ENCODE measurements at places on chromosomes 2 and 18.

DNA sequence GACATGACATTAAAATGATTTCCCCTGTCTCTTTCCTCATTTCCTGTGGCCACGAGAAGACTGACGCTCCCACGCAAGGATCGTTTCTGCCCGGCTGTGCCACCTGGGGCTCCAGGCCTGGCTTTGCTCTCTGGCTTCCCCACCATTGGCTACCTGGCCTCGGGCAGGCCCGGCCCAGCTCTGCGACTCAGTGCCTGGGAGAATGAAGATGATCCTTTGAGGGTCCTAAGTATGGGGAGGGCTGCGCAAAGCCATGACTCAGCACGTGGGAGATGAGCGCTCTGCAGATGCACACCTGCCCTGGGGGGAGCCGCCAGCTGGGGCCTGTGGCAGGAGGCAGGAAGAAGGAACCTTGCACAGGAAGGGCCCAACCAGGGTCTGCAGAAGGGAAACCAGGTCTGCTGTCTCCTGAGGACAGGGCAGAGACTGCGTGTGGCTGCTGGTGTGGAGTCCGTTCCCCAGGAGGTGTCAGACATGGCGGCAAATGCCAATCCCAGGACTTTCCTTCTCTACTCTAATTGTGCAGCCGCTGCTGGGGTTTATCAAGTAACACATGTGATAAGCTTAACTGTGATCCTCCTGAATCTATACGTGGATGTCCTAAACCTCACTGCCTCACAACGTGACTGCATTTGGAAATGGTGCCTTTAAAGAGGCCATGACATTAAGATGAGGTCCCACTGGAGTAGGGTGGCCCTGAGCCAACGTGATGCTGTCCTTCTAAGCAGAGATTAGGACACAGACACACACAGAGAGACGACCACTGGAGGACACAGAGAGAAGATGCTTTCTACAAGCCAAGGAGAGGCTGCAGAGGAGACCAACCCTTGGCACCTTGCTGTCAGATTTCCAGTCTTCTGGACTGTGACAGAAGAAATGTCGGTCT lies 32.9 kb downstream of the MBP start:
- DNase-seq, result no peak

- DNase-seq, result no peak
Observed at GRCh38 chr2:217681791-217682190, 321.0 kb downstream of the TNS1 start.

- DNase-seq, result no peak
Observed at GRCh38 chr18:74826572-74826971, 228.9 kb downstream of the ZNF407 start.

GRCh38 chr2:19573784-19574183 lies 215.4 kb upstream of the OSR1 start:
- no peak for DNase-seq

DNA sequence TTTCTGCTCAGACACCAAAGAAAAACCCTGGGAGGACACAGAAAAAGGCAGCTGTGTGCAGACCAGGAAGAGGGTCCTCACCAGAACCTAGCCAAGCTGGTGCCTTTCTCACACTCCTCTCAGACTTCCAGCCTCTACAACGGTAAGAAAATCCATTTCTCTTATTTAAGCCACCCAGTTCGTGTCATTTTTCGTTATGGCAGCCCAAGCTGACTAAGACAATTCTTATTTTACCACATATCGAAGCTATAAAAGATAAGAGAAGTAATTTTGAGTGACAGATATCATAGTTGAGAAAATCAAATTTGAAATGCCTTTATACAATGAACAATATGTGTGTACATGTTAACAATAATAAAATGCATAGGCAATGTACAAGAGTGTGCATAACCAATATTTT lies 219.5 kb downstream of the CBLN2 start:
- no peak for DNase-seq

- no peak for DNase-seq
Observed at GRCh38 chr2:20159411-20160070, 65.4 kb downstream of the SDC1 start.

DNA sequence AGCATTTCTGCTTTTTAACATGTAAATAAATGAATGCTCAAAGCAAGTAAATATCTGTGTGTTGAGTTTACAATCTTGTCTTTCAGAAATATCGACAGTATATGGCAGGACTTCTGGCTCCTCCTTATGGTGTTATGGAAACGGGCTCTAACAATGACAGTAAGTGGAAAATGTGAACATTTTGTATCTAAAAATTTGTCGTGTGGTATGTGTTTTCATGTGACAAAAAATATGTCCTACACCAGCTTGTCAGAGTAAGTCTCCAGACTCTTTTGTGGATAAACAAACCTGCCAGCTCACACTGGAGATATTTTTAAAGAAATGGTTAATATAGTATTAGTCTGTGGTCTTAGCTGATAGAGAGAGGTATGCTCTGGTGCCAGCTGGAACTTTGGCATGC lies 157.9 kb upstream of the MAP3K20 start:
- DNase-seq, result no peak

DNA sequence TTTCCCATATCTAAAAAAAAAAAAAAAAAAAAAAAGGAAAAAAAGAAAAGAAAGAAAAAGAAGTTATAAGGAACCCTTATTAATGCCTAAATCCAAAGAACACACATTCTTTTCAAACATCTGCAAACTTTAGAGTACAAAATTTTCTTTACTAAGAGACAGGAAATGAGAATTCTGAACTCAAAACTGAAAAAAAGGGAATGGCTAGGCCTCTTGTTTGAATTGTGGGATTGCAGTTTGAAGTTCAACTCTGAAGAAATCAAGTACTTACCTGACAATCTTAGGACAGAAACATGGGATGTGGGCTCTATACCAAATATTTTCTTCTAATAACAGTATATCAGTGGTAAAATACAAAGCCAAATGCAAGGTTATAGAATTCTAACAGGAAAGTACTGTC lies 118.1 kb upstream of the ITGB6 start:
- no peak for DNase-seq

- no peak for DNase-seq
Observed at GRCh38 chr18:78213361-78213994, 766.1 kb upstream of the SALL3 start.

GRCh38 chr18:6486764-6487426 lies 72.2 kb upstream of the L3MBTL4 start:
- DNase-seq, result no peak

- no peak for DNase-seq
Observed at GRCh38 chr2:188569431-188570165, 277.9 kb downstream of the GULP1 start.

GRCh38 chr2:187689372-187689771 lies 135.1 kb upstream of the TFPI start:
- no peak for DNase-seq

Measured in NCI-H1092 treated with DMSO at 0.1 percent for 48 hours (cell line).